Stimulated activated CD8-positive, alpha-beta memory T cell treated with anti-CD3 and anti-CD28 coated beads, Interleukin-4, amount 100 ng/mL, for 1 hour (primary cell): ENCODE measurements at places on chromosomes 13 and 19.

DNA sequence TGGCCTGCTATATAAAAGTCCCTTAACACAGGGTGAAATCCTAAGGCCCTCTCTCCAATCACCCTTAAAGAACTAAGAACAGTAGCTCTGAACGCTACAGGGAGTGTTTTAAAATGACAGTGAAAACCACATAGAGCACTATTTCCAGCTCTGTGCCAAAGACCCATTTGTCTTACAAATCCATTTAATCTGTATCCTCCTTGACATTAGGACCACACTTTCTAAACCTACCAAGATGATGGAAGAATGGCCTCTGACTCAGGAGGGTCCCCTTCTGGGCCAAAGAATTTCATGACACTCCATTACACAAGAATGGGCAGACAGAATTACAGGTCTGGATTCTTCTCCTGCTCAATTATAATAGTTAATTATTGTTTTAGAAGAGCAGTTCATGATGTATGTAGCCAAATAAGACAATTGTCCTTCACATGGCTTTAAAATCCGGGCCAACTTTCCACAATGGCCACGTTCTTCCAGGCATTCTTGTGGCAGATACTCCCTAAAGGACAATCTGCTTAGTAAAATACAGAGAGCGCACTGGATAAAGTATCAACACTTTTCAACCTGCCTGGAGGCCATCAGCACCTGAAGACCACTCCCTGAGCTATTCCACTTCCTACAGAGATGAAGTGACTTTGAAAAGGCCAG lies 61.0 kb downstream of the STK24 start:
- no peak for DNase-seq

DNA sequence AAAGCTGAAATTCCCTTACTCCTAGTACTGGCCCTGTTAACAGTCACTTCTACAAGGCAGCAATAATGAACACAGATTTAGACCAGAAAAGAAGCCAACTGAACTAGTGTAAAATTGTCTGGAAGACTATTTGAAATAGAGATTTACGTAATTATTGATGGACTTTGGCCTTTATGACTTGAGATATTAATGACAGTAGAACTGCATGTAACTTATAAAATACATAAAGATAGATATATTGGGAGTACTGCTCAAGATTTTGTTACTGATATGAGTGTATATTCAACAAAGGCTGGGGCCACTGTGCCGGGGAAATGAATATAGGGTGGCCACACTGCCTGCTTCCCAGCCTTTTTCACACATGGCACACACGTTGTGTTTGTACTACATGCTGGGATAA lies 88.8 kb downstream of the STARD13 start:
- no peak for DNase-seq

- DNase-seq, result no peak
Measured at GRCh38 chr19:17398902-17399527, 5.0 kb upstream of the CCDC194 start.

DNA sequence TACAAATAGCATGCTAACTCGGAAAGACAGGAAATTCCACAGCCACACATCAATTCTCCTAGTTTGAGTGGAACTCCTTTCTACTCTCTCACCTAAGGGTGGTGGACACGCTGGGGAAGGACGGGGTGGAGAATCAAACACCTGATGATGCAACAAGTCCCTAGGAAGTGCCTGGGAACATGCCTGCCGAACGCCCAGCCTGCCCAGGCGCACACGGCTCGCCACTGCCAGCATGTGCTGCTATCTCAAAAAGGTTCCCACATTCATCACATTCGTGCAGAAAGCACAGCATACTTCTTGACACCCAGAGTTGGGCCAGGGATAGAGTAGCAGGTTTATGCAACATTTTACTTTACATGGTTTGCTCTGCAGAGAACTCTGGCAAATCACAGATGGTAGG lies 164.6 kb downstream of the ABCC4 start:
- DNase-seq, result no peak

- no peak for DNase-seq
Measured at GRCh38 chr13:31437975-31438374, 238.2 kb downstream of the B3GLCT start.

DNA sequence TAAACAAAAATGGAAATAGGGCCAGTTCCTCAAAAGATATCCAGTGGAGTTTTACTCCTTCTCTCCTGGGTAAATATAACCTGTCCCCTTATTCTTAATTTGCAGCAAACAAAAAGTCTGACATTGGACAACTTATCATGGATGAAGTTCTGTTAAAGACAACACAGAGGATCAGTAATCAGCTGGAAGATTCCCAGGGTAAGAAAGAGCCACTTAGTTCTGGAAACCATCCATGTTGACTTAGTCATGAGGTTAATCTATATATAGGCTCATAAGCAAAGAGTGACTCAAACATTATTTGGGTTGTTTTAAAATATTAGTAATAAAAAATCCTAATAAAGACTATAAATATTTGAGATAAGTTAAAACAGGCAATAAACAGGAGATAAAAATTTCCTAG lies 40.5 kb upstream of the EBPL start:
- DNase-seq, result no peak

- no peak for DNase-seq
Measured at GRCh38 chr13:112453874-112454647, 77.9 kb downstream of the SPACA7 start.

DNA sequence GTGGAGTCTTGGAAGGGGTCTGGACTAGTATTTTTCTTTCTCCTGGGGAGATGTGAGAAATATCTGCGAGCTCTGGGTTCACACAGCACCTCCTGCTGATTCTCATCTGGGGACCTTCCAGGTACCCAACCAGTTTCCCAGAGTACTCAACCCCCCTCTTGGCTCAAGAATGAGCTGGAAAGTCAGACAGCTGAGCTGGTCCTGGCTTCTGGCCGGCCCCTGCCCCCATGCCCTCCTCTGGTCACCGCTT lies 2.2 kb upstream of the PDE4A start:
- no peak for DNase-seq

GRCh38 chr19:50039968-50040367 lies 14.2 kb downstream of the ZNF473 start:
- no peak for DNase-seq

DNA sequence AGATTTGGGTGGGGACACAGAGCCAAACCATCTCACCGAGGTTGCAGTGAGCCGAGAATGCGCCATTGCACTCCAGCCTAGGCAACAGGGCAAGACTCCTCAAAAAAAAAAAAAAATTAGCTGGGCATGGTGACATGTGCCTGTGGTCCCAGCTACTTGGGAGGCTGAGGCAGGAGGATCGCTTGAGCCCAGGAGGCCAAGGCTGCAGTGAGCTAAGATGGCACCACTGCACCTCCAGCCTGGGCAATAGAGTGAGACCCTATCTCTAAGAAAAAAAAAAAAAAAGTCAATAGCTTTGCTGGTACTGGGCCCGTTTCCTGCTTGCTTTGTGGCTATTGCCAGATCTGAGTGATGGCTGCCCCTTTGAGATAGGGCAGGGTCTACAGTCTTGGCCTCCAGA lies 13.1 kb downstream of the ACP7 start:
- no peak for DNase-seq

DNA sequence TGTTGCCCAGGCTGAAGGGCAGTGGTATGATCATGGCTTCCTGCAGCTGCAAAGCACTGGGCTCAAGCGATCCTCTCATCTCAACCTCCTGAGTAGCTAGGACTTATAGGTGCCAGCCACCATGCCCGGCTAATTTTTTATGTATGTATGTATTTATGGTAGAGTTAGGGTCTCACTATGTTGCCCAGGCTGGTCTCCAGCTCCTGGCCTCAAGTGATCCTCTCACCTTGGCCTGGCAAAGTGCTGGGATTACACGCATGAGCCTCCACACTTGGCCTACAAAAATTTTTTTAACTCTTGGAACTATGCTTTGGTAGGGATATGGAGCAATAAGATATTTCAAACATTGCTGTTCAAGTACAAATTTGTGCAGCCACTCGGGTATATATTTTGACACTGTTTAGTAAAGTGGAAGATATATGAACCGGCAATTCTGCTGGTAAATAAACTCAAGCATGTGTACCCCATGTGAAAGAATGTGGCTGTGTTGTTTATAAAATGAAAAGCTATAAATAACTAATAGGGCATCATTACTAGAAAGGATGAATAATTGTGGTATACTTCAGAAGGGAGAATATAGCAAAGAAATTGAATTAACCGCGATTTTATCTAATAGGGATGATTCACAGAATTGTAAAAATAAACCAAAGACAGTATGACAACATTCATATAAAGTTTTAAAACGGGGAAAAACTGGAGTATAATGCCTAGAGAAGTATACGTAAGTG lies 1.1 kb downstream of the ZNF566 start:
- DNase-seq, result no peak

DNA sequence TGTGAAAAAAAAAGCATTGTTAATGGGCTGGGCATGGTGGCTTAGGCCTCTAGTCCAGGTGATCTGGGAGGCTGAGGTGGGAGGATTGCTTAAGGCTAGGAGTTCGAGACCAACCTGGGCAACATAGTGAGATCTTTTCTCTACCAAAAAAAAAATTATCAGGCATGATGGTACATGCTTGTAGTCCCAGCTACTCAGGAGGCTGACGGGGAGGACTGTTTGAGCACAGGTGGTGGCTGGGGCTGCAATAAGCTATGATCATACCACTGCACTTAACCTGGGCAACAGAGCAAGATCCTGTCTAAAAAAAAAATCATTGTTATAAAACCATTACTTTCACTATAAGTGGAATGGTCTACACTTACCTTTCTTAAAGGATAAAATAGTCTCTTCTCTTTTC lies 30.4 kb downstream of the GPC6 start:
- DNase-seq, result no peak

- no peak for DNase-seq
Measured at GRCh38 chr13:97215325-97215724, 6.8 kb upstream of the MBNL2 start.
